Pulmonary artery endothelial cell (primary cell): ENCODE measurements at places on chromosomes 16 and 17. TPM values are rescaled to one million over a fixed set of nuclear protein-coding genes. Genes with fewer than 3 reads are reported as not detected.

GRCh38 chr17:18172531-18173278, 10.9 kb upstream of the ALKBH5 start:
- DNase-seq = no peak

DNA sequence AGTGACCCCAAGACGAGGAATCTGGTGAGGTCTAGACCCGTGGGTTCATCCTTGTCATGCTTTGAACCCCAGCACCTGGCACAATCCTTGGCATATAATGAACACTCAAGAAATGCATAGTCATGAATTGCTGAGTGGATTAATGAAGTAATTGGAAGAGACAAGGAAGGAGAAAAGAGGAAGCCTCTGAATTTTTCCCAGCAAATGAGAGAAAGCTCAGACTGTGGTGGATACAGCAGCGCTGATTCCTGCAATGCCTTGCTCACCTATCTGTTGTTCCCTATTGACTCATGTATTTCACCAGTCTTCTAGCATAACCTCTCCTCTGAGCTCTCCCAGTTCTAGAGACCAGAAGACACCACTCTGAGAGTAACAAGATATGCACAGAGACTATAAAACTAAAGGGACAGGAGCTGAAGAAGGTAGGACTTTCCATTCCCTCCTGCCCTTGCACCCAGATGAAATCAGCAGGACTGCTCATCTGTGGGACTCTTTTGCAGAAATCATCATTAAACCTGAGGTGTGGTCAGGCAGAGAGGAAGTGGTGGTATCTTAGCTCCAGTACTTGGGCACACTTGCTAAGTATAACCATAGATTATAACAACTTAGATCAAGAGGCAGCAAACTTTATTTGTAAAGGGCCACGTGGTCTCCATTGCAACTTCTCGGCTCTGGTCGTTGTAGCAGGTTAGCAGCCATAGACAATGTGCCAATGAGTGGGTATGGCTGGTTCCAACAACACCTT, 102.8 kb downstream of the MAF start:
- no peak for DNase-seq

DNA sequence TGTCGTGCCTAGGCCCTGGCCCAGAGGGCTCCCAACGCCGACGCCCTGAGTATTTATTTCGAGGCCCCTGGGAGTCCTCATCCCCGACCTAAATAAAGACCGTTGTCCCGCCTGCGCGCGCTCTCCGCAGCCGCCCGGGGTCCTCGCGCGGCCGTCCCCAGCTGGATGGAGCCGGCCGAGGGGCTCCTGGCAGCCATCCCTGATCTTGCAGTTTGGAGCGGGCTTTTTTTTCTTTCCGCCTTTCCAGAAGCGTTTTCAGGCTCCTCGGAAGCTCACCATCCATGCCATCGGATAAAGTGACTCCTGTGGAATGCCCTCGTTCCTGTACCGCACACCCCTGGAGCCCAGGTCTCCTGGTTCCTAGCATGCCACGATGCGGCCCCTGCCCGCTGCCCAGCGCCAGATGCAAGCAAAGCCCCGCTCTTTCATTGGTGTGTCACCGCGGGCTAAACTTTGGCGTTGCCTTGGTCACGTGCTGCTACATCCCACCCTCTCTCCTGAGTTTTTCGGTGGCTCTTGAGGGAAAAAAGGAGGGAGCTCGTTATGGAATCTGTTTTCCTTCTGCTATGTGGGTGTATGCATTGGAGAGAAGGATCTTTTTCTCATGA, 716 bp downstream of the TMEM94 start:
- no peak for DNase-seq

GRCh38 chr17:83077411-83077810, 2.0 kb upstream of the METRNL start:
- DNase-seq = no peak

DNA sequence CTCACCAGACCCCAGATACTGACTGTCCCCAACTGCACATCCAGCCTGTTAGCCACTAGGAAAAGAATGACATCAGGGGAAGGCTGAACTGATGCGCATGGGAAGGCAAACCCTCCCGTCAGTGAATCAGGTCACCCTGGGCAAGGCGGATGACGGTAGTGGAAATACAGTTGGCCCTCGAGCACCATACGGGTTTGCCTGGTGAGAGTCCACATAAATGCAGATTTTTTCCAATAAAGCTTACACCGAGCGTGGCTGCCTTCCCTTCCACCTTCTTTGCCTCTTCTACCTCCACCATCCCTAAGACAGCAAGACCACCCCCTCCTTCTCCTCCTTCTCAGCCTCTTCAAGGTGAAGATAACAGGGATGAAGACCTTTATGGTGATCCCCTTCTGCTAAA, 236.1 kb upstream of the TNRC6C start:
- DNase-seq = no peak

DNA sequence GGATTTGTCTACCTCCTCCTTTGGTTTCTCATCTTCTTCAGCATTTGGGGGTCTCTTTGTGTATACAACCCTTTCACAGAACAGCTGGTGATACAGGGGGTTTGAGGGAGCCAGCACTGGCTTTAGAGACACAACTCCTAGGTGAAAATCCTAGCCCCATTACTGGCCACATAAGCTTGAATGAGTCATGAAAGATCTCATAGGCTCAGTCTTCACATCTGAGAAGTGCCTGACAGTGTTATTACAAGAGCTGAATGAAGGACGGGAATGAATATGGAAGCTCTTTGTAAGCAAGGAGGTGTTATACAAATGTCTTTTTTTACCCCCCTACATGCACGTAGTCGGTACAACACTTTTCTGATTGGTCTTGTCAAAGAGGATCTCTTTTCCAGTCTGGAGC, 1.7 kb upstream of the B4GALNT2 start:
- no peak for DNase-seq

- DNase-seq = no peak
These were observed 116.4 kb upstream of the HS3ST4 start for GRCh38 chr16:25575363-25575762.

The GNAO1 gene
- total RNA-seq = not detected in 2 replicates

- no peak for DNase-seq
These were observed 114.1 kb downstream of the NOG start for GRCh38 chr17:56707312-56708219.

DNA sequence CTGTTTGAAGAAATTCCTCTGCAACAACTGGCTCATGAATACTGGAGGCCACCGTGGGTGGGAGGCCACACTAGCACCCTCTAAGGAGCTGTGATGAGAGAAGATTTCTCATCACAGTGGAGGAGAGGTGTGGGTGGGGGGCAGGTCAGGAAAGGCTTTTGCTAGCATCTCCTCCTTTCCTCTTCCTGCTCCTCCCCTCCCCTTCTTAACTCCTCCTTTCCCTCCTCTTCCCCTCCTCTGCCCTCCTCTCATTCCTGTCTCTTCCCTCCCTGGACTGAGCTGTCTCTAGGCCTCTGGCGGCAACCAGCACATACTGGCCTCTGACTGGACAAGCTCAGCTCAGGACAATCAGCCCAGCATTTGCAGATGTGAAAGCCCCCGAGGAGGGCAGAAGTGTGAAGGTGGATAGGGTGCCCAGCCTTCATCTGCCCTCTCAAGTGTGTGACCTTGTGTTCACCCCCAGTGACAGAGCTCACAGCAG, 19.0 kb upstream of the LHX1 start:
- no peak for DNase-seq

DNA sequence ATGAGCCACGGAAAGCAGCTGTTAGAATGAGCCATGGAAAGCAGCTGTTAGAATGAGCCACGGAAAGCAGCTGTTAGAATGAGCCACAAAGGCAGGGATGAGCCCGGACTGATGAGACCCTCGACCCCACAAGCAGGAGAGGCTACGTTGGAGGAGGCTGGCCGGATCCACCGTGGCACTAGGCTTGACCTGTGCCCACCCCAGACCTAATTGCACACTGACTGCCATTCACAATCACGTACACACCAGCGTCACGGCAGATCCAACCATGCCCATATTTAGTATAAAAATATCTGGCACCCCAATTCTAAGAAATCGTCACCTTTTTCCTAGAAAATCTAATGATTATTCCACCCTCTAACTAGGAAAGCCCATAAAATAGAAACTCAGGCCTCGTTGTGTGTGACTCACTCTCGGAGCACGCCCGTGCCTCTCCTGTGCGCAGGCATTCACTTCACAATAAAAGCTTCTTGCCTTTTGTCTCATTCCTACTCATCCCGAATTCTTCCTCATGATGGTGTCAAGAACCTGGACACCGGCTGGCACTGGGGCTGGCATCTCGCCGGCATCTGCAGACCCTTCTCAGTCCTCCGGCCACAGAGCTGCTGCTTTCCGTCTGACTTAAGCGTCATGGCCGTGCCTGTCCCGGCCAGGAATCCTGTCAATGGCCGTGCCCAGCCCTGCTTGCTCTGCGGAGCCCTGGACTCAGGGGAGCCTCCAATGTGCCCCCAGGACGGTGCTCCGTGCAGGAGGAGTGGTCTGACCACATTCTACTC, 5.5 kb upstream of the SECTM1 start:
- DNase-seq = no peak

DNA sequence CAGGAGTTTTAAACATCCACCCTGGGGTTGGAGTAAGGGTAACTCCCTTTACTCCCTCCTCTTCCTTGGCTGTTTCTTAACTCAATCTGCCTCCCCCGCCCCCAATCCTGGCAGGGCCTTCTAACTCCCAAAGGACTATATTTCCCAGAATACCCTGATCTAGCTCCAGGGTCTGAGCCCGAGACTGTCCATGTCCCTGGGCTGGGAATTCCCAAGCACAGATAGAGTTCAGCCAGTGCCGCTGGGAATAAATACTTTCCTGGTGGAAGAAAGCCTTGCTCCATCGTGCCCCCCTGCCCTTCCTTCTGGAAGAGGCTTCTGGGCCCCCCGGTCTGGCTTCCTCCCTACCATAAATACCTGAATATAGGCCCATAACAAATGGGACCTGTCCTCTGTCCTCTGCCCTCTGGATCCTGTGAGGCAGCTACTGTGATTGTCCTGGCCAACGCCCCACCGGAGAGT, 10.2 kb downstream of the BAHCC1 start:
- DNase-seq = no peak

DNA sequence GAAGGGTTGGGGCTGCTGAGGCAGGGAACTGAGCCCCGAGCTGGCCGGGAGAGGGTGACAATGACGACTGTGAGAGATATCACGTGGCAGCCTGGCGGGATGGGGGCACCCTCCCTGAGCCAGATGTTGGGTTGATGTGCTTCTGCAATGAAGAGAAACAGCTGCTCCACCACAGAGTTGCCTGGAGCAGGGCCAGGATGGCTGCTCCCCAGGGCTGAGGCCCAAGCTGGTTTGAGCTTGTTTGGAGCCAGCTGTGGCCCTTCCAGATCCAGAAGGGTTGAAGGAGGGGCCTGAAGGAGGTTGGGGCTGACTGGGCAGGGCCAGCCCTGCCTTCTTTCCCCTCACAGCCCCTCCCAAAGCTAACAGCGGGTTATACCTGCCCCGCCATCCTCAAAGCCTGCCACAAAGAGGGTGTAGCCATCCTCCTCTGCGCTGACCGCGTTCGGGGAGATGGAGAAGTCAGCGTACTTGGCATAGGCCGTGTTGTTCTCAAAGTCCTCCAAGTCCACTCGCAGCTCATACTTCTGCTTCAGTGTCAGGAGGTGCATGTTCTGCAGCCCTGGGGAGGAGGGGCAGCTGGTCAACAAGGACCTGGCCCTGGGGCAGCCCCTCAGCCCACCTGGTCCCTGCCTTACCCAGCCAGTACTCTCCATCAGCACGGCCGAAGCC, 2.1 kb downstream of the MFAP4 start:
- no peak for DNase-seq

DNA sequence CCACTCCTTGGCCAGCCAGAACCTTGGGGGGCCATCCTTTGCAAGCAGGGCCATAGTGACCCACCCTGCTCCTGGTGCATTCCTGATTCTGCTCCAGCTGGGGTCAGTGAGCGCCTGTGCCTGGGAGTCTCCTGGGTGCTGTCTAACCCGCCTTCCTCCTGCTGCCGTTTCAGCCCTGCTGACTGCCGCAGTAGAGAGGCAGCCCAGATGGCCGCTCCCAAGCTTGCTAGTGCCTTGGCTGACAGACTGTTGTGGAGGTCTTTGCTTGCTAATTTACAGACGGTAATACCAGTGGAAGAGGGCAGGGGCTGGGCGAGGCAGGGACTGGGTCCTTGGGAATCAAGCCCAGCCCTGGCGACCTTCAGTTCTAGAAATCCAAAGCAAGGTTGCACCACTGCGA, 99.6 kb downstream of the SOCS1 start:
- DNase-seq = no peak

The MT1B gene
- total RNA-seq = not detected in 2 replicates

GRCh38 chr17:42783791-42784138, 3.4 kb downstream of the WNK4 start:
- DNase-seq = no peak

GRCh38 chr16:57102888-57103851, 10.8 kb downstream of the CPNE2 start:
- DNase-seq = no peak

The CDK10 gene
- total RNA-seq = 37.9 and 51.5 TPM in 2 replicates

- DNase-seq = no peak
These were observed 57.6 kb upstream of the SOX9 start for GRCh38 chr17:72063262-72063661.

DNA sequence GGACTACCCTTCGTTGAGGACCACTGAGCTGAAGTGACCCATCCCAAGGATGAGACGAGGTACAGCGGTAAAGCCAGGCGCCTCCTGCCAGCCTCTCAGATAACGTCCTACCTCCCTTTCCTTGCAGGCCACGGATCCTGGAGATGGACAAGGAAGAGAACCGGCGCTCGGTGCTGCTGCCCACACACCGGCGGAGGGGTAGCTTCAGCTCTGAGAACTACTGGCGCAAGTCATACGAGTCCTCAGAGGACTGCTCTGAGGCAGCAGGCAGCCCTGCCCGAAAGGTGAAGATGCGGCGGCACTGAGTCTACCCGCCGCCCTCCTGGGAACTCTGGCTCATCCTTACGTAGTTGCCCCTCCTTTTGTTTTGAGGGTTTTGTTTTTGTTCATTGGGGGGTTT, 17.3 kb upstream of the LLGL1 start:
- DNase-seq = no peak

DNA sequence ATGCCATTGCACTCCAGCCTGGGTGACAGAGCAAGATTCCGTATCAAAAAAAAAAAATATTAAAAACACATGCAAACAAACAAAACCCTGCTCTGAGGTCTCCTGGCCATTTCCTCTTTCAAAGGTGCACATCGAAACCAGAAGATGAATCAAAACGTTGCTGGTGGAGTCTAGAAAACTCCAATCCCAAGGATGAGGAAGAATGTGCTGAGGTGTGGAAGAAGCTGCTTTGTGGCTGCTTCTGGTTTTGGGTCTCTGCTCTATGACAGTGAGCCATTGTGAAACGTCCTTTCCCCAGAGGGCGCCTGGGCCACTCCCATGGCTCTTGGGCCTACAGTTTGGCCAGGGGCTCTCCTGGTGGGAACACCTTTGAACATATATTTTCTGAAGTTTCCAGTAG, 112.6 kb downstream of the IRF8 start:
- no peak for DNase-seq

The JUP gene
- 71.6 and 76.9 TPM in 2 replicates for total RNA-seq
